ENCODE measurements at places on chromosomes 2 and 18. TPM values are rescaled to one million over a fixed set of nuclear protein-coding genes. Genes with fewer than 3 reads are reported as not detected.

DNA sequence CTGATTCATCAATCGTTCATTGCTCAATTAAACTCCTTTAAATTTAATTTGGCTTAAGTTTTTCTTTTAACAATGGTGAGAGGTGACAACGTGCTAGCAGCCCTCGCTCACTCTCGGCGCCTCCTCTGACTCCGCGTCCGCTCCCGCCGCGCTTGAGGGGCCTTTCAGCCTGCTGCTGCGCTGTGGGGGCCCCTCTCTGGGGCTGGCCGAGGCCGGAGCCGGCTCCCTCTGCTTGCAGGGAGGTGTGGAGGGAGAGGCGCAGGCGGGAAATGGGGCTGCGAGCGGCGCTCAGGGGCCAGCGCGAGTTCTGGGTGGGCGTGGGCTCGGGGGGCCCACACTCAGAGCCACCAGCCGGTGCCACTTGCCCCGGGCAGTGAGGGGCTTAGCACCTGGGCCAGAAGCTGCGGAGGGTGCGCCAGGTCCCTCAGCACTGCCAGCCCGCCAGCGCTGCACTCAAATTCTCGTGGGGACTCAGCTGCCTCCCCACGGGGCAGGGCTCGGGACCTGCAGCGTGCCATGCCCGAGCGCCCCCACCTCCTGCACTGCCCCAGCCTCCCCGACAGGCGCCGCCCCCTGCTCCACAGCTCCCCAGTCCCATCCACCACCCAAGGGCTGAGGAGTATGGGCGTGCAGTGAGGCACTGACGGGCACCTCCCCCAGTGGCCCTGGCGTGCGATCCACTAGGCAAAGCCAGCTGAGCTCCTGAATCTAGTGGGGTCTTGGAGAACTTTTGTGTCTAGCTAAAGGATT is 19.6 kb downstream of the ANKMY1 start:
- H3K36me3 ChIP-seq: peaks cover 43% of the 10 kb centered on the region
- H3K27ac ChIP-seq: no peak overlapping the region
- no peak overlapping the region for H3K4me3 ChIP-seq
- no peak for DNase-seq
- H3K4me1 ChIP-seq: no peaks in the 10 kb centered on the region

DNA sequence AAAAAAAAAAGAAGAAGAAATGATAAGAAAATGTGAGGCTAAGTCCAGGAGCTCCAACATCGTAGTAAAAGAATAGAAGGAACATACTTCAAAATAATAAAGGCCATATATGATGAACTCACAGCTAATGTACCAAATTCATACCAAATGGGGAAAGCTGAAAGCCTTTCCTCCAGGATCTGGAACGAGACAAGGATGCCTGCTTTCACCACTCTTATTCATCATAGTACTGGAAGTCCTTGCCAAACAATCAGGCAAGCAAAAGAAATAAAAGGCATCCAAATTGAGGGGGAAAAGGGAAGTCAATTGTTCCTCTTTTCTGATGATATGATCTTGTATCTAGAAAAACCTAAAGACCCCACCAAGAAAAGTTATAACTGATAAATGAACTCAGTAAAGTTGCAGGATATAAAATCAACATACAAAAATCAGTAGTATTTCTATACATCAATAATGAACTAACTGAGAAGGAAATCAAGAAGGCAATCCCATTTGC is 170.6 kb downstream of the METTL4 start:
- H3K4me3 ChIP-seq: no peak overlapping the region
- H3K4me1 ChIP-seq: no peaks in the 10 kb centered on the region
- H3K27me3 ChIP-seq: no peaks in the 10 kb centered on the region
- no peaks in the 10 kb centered on the region for H3K36me3 ChIP-seq
- DNase-seq: no peak
- H3K27ac ChIP-seq: no peak overlapping the region

DNA sequence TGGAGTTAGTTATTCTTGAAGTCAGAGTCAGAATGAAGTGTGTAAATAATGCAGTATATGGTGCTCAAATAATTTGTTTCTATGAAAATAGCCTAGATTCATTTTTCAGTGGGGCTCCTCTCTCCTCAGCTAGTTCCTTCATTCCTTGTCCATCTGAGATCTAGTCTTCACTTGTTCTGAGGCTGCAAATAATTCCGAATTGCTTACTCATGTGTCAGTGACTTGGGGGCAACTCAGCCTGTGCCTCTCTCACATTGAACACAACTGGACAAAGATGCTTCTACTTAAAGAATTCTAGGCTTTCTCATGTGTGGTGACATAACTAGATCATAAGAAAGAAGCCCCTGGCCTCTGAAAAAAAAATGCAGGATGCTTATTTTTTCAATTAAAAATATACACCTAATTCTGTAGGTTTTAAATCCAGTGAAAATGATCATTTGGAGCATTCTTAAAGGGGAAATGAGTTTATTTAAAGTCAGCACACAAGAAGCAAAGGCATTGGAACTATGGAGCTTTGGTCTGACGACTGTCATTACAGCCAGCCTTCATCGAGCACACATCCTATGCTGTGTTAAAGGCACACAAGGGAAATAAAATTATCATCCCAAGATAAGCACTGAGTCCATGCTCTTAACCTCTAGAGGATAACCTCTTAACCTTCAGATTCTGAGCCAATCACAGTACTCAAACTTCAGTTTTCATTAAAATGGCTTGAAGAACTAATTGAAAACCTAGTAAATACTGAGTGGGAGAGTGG is 24.8 kb upstream of the SCN7A start:
- H3K27me3 ChIP-seq: peaks cover 5% of the 10 kb centered on the region
- H3K27ac ChIP-seq: no peak overlapping the region
- no peaks in the 10 kb centered on the region for H3K36me3 ChIP-seq
- no peak for DNase-seq

DNA sequence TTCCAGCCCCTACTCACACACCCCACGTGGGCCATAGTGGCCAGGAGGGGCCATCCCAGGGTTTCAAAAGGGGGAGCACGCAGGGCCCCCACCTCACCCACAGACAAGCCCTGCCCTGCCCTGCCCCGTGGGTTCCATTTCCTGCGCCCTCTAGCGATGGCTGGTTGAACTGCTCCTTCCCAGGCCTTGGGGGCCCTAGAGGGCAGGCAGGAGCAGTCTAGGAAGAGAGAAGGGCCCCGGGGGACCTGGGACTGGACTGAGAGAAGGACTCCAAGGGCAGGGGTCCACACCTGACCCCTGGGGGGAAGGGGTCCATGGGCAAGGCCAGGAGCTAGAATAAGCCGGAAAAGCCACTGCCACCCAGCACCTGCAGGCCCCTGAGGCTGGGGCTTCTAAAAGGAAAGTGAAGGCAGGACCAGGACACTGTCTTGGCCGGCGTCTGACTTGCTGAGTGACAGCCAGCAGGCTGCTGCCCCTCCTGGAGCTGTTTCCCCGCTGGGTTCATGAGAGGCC is 10.1 kb downstream of the CYP26B1 start:
- peak; percentile 82 for DNase-seq
- H3K27me3 ChIP-seq: no peaks in the 10 kb centered on the region
- peak overlapping the region; percentile 68 for H3K4me3 ChIP-seq

DNA sequence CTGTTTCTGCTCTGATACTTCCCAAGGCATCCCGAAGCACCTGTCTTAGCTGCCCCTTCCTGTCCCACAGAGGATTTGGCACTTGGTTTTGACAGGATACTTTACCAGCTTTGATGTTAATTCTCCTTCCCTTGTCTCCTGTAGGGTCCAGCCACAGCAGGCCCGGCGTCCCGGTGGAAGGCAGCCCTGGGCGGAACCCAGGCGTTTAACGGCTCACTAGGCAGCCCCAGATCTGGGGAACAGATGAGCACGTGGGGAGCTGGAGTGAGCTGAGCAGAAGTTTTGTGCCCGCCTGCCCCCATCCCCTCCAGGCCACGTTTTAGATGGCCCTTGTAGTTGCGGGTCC is 11.4 kb downstream of the ANKRD23 start:
- H3K4me3 ChIP-seq: no peak overlapping the region
- H3K27me3 ChIP-seq: no peaks in the 10 kb centered on the region
- H3K36me3 ChIP-seq: peaks cover 27% of the 10 kb centered on the region

DNA sequence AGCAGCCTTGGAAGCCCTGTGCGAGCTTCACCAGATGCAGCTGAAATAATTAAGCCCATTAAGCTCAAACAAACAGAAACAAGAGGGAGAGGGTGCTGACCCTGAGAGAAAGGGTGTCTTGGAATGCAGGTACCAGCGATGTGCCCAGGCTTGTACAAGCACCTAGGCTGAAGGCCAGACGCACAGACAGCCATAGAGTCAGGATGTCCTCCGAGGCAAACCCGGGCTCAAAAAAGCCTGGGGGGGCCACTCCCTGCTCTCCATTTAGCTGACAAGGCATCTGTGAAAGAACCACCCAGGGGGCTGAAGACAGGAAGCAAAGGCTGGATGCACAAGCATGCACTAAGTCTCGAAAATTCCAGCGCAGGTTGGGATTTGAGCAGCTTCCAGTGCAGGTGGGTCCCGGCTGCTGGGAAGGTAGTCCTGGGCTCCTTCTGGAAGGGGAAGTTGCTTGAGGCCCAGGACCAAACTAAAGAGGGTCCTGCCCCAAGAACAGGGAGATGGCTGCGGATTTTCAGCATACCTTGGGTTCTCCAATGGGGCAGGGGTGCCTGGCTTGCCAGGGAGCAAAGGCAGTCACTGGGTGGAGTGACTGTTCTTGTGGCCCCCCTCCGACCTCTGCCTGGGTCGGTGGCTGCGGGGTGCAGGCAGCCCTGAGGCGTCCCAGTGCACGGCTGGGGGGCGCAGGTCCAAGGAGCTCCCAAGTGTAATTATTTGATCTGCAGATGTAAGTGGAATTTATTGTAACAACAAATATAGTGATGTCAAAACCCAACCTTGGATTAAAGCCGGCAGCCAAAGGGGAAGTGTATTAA is 5.9 kb downstream of the GBX2 start:
- no peak overlapping the region for H3K4me3 ChIP-seq
- H3K4me1 ChIP-seq: peaks cover 19% of the 10 kb centered on the region
- H3K27me3 ChIP-seq: peaks cover 91% of the 10 kb centered on the region
- no peaks in the 10 kb centered on the region for H3K36me3 ChIP-seq

GRCh38 chr2:118123561-118124232 is 35.4 kb downstream of the INSIG2 start:
- H3K4me3 ChIP-seq: no peak overlapping the region
- H3K27ac ChIP-seq: no peak overlapping the region
- H3K36me3 ChIP-seq: no peaks in the 10 kb centered on the region
- H3K4me1 ChIP-seq: peaks cover 7% of the 10 kb centered on the region
- DNase-seq: no peak

DNA sequence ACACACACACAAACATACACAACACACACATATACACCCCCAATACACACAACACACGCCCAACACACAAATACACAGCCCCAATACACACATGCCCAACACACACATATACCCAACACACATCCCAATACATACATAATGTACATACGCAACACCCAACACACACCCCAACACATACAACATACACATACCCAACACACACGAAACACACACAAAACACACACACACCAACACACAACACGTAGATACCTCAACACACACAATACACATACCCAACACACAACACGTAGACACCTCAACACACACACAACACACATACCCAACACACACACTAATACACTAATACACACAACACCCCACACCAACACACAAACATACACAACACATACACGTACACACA is 8.9 kb upstream of the STK25 start:
- peaks cover 2% of the 10 kb centered on the region for H3K27me3 ChIP-seq
- H3K27ac ChIP-seq: no peak overlapping the region
- no peak overlapping the region for H3K4me3 ChIP-seq
- no peak for DNase-seq

DNA sequence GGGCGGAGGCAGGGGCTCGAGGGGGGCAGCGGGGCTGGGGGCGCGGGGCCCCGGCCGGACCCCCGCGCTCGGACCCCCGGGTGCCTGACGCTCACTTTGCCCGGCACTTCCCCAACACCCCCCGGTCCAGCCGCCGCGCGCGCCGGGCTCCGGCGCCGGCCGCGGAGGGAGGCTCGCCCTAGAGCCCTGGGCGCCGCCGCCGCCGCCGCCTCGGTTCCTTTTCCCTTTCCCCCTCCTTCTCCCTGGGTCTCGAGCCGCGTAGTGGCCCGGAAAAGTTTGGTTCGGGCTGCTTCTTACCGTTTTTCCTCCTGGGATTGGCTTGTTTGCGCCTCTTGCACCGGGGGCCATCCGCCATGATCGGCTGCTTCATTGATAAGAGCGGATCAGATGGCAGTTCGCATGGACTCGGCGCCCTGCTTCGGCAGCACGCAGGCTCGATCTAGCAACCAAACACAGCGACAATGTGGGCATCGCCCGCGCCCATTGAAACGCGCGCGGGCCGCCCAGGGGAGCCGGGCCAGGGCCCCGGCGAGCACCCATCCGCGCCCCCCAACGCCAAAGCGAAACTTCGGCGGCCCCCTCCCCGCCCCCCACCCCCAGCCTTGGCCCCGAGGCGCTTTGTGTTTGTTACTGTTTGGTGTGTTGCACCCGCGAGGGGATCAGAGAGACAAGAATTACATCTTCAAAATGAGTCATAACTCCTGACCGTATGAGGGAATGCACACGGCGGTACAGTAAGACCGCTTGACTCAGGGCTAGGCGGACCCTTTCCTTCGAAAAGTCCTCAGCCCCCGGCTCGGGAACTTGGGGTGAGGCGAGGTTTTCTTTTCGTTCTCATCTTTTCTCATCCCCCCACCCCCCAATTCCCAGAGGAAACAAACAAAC is 2.7 kb downstream of the ZEB2 start:
- peak overlapping the region; percentile 100 for H3K27ac ChIP-seq
- no peak overlapping the region for H3K4me3 ChIP-seq
- peak; percentile 60 for DNase-seq
- H3K36me3 ChIP-seq: peaks cover 2% of the 10 kb centered on the region
- H3K4me1 ChIP-seq: peaks cover 49% of the 10 kb centered on the region

DNA sequence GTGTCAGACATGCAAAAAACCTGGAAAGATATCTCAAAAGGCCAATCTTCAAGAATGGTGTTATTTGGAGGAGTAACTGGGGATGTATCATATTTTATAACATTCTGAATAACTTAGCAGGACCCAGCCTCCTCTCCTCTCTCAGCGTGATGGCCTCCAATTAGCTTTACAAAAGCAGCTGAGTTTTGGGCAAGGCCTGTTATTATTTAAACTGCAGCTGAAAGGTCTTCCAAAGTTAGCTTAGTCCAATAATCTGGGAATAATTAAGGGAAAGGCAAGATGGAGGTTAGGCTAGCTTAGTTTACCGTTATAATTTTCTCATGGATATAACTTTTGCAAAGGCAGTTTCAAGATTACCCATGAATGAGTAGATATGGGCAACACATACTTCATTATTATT is 32.8 kb upstream of the MPPE1 start:
- no peak overlapping the region for H3K4me3 ChIP-seq

DNA sequence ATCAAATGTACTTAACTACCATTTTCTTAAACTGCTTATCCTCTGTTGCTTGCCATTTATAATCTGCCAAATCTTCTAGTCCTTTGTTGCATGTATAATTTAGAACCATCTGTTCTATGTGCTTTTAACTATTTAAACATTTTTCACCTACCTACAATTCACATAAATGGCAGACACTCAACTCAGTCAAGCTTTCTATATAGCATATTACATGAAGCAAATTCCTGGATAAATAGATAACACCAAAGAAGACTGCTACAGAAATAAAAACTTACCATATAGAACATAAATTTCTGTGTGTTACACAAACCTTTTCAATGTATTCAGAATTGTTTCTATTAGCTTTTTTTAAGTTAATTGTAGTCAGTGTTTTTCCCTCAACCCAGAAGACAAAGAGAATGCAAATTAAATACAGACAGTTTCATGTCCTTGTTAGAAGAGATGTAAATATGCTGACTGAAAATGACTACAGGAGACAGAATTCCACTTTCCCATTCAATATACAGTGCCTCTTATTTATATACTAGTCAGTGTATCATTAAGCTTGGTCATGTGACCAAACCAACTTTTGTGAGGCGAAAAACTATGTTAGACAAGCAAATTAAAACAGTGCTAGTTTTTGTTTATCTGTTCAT is 2.6 kb downstream of the BAZ2B start:
- no peaks in the 10 kb centered on the region for H3K27me3 ChIP-seq
- no peak for DNase-seq
- peak overlapping the region; percentile 100 for H3K27ac ChIP-seq
- H3K4me1 ChIP-seq: peaks cover 46% of the 10 kb centered on the region

TCF23 gene
- 0.04 TPM for total RNA-seq

MIB1 gene
- total RNA-seq: 83.6 TPM

MATN3 gene
- total RNA-seq: 2.1 TPM

NTSR2 gene
- total RNA-seq: not detected

Data from mesothelial cell of epicardium (in vitro differentiated cells).